H9 (cell line): ENCODE measurements at places on chromosomes 7 and 10. TPM values are rescaled to one million over a fixed set of nuclear protein-coding genes. Genes with fewer than 3 reads are reported as not detected.

OR6V1 gene
- total RNA-seq, result not detected in 2 replicates

TSPAN15 gene
- total RNA-seq, result 7.7 and 7.8 TPM in 2 replicates

DNA sequence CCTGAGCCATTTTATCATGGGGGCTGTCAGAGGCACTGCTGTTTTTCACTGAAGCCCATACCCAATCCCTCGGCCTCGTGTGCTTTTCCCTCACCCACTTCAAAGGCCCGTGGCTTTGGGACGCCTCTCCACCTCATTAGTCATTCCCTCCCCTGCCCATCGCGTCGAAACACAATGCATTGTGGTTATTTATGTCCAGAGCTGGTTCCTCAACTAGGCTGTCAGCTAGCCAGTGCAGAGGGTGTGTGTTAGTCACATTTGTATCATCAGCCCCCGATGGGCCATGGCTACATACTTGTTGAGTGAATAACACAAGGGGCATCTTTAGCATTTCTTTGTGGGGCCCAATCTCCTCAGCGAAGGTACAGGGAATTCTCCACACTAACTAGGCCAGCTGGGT, 3.8 kb upstream of the CRCP start:
- no peak for DNase-seq
- H3K4me3 ChIP-seq, result no peak overlapping the region
- H3K4me1 ChIP-seq, result no peaks in the 10 kb centered on the region
- no peak overlapping the region for H3K27ac ChIP-seq
- H3K36me3 ChIP-seq, result peaks cover 2% of the 10 kb centered on the region; the same call in 2 of the 3 replicates

GRCh38 chr7:12162415-12163113, 48.5 kb upstream of the TMEM106B start:
- H3K27ac ChIP-seq, result no peak overlapping the region
- H3K4me1 ChIP-seq, result no peaks in the 10 kb centered on the region
- no peak overlapping the region for H3K4me3 ChIP-seq
- DNase-seq, result no peak

DNA sequence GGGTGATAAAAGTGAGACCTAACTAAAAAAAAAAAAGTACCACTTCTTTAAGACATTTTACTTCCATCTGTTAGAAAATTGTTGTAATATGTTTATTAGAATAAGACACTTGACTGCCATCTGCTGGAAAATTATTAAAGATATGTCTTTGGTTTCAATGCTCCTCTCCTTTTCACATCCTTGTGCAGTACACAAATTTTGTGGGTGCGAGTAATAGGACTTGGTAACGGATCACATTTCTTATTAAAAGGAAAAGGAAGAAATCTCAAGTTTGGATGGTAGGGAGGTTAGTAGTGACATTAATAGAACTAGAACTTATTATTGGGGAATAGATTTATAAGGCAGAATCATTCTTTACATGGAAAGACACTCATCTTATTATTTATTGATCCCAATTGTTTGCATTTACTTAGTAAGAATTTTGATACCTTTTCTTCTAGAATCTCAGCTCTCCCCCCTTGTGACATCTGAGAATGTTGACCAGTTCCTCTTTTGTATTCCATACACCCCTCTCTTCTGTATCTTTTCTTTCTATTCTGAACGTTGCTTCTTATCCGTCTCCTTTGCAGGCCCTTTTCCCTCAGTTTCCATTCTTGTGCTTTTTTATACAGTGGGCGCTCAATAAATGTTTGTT, 43.0 kb upstream of the RPA3 start:
- DNase-seq, result no peak
- H3K36me3 ChIP-seq, result no peaks in the 10 kb centered on the region
- no peak overlapping the region for H3K4me3 ChIP-seq
- H3K4me1 ChIP-seq, result no peaks in the 10 kb centered on the region

GRCh38 chr10:74453169-74453568, 302.1 kb downstream of the ADK start:
- H3K4me1 ChIP-seq, result no peaks in the 10 kb centered on the region
- no peak for DNase-seq
- no peaks in the 10 kb centered on the region for H3K27me3 ChIP-seq
- no peak overlapping the region for H3K27ac ChIP-seq
- H3K4me3 ChIP-seq, result no peak overlapping the region
